ENCODE measurements at places on chromosomes 16 and 17.

- DNase-seq, result no peak
These were observed 39.0 kb upstream of the KDM8 start for GRCh38 chr16:27164352-27164751.

- no peak for DNase-seq
These were observed 60.5 kb upstream of the MYOCD start for GRCh38 chr17:12605222-12605621.

DNA sequence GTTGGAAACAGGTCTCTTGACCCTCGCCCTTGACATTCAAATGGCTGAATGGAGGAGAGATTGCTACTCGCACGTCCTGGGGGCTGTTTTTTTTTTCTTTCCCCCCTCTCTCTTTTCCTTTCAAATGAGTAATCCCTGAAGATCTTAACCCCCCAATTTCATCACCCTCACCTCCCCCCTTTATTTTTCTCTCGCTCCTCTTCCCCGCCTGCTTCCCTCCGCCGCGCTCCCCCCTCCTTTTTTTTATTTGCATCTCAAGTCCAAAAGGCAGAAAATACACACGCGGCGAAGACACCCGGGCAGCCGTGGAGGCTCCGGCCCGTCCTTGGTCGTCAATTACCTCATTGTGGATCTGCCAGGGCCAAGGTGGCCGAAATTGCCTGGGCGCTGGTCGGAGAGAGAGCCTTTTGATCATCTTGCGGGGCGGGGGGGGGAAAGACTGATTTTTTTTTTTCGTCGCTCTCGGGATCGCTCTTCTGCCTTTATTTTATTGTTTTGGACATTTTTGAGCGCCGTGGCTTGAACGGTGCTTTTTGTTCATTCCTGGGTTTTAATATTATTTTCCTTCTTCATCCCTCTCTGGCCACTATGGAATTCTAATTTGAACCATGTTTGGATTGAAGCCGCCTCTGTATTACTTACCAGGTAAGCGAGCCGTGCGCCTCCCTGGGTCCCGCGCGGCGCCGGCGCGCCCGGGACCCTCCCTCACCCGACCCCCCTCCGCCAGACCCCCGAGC, 57.2 kb upstream of the GSE1 start:
- no peak for DNase-seq

DNA sequence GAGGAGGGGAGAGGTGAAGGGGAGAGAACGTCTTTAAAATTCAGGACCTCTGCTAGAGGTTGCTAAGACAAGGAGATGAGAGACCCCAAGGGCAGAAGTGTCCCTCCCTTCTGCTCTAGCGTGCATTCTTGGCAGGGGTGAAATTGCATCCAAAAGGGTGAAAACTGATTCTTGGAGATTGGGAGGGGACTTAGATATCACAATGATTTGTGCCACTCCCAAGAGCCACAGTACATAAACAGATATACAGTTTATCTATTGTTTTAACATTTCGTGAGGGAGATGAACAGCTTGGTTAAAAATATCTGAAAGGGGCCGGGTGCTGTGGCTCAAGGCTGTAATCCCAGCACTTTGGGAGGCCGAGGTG, 12.8 kb downstream of the CAVIN1 start:
- no peak for DNase-seq

GRCh38 chr17:83046448-83047181, 32.8 kb upstream of the METRNL start:
- no peak for DNase-seq

- DNase-seq, result no peak
These were observed 24.3 kb upstream of the ZNF750 start for GRCh38 chr17:82863941-82864712.

GRCh38 chr17:78210111-78210510, 3.9 kb upstream of the BIRC5 start:
- no peak for DNase-seq

DNA sequence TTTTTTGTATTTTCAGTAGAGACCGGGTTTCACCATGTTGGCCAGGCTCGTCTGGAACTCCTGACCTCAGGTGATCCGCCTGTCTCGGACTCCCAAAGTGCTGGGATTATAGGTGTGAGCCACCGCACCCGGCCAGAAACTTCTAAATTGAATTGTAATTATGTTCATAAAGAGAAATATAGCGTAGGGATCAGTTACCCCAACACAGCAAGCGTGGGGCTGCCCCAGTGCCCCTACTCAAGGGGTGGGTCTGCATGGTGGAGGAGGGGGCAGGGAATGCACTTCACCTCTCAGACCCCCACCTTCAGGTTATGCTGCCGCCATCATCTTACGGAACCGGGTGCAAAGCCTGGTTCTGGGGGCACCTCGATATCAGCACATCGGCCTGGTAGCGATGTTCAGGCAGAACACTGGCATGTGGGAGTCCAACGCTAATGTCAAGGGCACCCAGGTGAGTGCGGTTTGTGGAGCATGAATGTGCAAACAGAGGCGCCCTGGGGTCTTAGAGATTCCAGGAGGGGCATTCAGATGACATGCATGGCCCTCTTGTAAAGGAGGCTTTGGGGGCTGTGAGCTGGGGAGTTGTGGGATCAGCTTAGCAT, 18.0 kb downstream of the ITGAM start:
- no peak for DNase-seq

GRCh38 chr17:66725956-66726355, 109.0 kb upstream of the CACNG5 start:
- no peak for DNase-seq

GRCh38 chr16:22232277-22233036, 26.4 kb downstream of the EEF2K start:
- DNase-seq, result no peak

- no peak for DNase-seq
These were observed 33.5 kb upstream of the ARL6IP1 start for GRCh38 chr16:18834864-18835263.

DNA sequence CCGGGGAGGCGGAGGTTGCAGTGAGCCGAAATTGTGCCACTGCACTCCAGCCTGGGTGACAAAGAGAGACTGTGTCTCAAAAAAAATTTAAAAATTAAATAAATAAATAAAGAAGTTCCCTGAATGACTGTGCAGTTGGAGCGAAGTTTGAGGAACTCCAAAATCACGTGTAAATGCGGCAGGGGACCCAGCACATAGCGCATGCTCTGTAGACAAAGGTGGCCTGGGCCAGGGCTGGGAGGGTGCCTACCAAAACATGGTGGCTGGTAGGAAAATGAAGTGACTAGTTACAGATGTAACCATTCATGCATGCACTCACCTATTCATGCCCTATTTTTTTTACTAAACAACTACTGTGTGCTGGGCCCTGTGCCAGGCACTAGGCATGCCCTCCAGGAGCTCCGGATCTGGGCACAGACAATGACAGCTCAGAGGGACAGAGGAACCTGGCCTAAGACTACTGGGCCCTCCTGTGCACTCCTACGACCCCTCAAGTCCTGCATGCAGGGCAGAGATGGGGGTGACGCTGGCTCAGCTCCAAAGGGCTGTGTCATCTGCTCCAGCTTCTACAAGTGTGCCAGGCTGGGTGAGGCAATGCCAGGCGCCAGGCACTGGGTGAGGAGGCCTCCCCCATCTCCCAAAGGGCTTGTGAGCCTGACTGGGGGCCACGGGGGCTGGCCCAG, 65.3 kb downstream of the RMI2 start:
- DNase-seq, result no peak

DNA sequence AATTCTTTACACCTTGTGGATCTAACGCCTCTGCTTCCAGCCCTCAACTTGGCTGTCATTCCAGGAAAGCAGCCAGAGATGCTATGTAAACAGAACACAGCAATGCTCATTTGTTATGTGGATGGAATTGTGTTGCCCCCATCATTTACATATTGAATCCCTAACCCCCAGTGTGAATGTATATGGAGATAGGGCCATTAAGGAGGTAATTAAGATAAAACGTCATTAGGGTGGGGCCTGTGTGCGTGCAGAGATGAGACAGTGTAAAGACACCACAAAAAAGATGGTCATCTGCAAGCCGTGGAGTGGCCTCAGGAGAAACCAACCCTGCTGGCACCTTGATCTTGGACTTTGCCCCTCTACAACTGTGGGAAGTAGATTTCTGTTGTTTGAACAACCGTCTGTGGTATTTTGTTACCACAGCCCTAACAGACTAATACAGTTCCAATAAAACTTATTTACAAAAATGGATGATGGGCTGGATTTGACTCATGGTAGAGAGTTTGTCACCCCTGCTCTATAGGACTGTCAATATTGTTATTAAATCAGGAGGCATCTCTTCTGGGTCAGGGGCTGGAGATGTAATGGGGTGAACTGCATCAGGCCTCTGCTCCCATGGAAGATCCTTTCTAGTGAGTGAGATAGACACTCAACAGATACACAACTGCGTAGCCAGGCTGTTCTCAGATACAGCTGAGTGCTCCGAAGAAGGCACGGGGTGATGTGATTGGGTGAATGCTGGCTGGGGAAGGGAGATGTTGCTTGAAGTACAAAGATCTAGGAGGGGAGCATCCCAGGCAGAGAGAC, 339.0 kb downstream of the SNX29 start:
- DNase-seq, result no peak

Measured in NCI-H1048 (cell line).